Left kidney (tissue), 8 donors: ENCODE measurements at places on chromosomes 3 and 15. TPM values are rescaled to one million over a fixed set of nuclear protein-coding genes. Genes with fewer than 3 reads are reported as not detected.

The CERS3 gene
- polyA plus RNA-seq, result 0.08 TPM

The SLC24A5 gene
- polyA plus RNA-seq, result 2.0 TPM

The HCLS1 gene
- polyA plus RNA-seq, result 5.9 TPM

The LDHAL6B gene
- polyA plus RNA-seq, result 0.23 TPM

- no peak for DNase-seq
Observed at GRCh38 chr3:64055076-64055475, 31.8 kb upstream of the PSMD6 start.

GRCh38 chr3:190442240-190442639, 7.5 kb downstream of the TMEM207 start:
- DNase-seq, result no peak

GRCh38 chr3:131561511-131561910, 58.7 kb upstream of the MRPL3 start:
- no peak for DNase-seq

DNA sequence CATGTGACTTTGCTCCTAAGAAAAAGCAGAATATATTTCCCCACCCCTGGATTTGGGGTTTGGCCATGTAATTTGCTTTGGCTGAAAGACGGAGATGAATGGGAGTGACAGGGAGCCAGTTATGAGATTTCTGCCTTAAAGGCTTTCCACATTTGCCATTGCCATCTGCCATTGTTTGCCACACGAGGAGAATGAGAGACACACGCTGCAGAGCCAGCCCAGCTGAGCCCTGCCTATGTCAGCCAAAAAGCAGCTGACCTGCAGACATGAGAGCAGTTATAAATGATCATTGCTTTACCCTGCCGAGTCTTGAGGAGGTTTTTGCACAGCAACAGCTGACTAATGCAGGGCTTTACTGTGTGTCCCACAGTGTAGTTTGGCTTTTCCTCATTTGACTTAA, 40.6 kb upstream of the RFTN1 start:
- no peak for DNase-seq
